Foreskin keratinocyte (primary cell): ENCODE measurements at places on chromosomes 11 and 22.

DNA sequence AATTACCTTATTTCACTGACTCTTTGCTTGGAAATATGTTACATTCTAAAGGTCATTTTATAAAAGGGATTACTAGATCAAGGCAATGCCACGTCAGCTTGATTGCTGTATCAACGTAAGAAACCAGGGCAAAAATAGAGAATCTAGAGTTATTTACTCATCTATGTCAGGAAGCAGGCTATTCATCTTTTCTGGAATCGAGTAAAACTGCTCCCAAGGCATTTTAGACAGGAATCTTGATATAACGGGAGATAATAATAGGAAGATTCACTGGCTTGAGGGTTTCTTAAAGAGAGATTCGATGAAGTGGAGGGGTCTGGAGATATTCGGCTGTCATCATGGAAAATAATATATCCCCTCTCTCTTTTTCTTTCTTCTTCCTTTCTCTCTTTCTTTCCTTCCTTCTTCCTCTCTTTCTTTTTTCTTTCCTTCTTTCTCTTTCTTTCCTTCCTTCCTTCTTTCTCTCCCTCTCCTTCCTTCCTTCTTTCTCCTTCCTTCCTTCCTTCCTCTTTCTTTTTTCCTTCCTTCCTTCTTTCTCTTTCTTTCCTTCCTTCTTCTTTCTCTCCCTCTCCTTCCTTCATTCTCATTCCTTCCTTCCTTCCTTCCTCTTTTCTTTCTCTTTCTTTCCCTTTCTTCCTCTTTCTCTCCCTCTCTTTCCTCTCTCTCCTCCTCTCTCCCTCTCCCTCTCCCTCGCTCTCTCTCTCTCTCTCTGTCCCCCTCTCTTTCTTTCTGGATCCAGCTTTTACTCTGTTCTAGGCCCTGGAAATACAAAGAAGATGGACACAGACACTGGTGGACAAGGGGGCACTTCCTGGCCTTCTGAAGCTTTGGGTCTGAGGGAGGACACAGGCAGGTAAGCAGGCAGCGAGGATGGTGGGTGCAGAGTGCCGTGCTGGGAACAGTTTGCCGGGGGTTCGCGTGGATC lies 18.1 kb upstream of the RASD2 start:
- DNase-seq, result no peak

GRCh38 chr11:64400102-64400501 lies 41.1 kb downstream of the RPS6KA4 start:
- no peak for DNase-seq

DNA sequence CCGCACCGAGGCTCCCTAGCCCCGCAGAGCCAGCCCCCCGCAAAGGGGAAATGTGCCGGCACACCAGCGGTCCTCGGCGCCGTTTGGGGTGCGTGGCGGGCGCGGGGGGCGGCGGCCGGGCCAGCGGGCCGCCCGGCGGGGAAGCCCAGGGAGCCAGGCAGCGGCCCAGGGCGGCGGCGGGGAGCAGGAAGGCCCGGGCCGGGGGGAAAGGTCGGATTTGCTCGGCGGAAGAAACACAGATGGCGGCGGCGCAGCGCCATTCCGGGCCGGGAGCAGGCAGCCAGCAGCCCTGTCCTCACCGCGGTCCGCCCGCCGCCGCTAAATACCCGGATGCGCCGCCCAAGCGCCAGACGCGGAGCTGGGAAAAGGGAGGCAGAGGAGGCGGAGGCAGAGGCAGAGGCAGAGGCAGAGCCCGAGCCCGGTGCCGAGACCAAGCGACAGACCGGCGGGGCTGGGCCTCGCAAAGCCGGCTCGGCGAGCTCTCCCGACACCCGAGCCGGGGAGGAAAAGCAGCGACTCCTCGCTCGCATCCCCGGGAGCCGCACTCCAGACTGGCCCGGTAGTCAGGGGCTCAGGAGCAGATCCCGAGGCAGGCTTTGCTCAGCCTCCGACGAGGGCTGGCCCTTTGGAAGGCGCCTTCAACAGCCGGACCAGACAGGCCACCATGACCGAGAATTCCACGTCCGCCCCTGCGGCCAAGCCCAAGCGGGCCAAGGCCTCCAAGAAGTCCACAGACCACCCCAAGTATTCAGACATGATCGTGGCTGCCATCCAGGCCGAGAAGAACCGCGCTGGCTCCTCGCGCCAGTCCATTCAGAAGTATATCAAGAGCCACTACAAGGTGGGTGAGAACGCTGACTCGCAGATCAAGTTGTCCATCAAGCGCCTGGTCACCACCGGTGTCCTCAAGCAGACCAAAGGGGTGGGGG lies 2.6 kb upstream of the GCAT start:
- peak; percentile 74 for DNase-seq

DNA sequence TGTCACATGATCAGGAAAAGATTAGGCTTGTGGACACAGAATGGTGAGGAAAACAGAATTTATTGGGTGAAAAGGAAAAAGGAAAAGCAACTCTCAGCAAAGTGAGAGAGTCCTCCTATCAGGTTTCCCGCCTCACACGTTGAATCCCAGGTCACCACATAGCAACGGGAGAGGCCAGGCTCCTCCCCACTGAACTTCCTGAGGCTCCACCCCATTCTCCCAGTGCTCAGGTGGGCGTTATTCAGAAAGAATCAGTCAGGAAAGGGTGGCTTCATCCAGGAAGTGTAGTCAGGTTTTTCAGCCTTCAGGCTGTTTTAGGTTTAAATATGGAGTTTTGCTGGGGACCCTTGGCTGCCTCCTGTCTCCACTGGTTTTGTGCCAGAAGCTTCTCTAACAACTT lies 66.9 kb downstream of the SPON1 start:
- no peak for DNase-seq

- no peak for DNase-seq
Observed at GRCh38 chr11:13126430-13126829, 117.3 kb downstream of the RASSF10 start.

GRCh38 chr11:92552942-92553341 lies 328.3 kb downstream of the FAT3 start:
- peak; percentile 6 for DNase-seq

DNA sequence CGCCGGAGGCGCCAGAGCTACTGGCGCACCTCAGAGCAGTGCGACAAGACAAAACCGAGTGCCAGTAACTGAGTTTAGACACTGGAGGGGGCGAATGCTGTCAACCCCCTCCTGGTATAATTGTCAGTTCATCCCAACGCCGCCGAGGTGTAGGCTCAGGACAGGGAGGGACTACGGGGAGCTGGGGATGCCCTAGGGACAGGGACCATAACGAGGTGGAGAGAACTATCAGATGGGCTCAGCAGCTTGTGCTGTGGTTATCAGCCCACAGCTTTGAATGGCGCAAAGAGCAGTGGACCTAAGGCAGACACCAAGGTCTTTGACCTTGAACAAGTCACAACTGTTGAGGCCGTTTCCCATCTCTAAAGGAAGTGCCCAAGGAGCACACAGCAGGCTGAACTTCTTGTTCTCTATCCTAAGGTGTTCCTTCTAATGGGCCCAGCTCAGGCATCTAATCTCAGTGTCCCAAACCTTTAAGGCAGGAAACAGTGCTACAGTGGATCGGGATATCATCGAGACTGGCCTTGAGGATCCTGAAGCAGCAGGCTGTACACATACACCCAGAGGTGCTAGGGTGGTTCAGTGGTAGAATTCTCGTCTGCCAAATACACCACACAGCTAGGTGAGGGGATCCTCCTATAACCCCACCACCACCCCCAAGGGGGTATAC lies 958 bp upstream of the TUT1 start:
- DNase-seq, result no peak
